ENCODE measurements at places on chromosomes 3 and 15.

DNA sequence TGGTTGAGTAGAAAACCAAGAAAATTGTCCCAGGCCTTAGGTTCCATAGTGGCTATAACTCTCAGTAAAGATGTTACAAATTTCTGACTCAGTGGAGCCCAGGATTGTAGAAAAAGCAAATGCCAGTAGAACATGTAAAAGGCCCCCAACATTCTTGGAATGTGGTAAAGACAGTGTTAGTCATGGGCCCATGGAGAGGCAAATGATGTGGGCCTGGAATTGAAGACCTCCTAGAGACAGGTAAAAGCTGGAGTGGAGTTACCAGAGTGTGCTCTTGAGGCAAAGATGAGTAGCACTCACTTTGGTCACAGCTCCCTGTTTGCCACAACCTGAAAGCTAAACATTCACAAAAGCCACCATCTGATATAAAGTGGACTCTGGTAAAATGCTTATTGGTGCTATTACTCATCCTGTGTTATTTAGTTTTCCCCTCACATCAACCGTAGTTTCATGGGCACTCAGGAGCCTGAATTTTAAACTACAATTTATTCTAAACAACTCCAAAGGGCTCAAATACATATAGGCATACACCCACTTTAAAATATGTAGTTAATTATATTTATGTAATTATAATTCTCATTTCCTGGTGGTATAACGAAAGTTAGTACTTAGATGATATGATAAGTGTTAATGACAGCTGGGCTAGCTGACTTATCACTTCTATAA, 359.6 kb upstream of the NECTIN3 start:
- no peak for DNase-seq

DNA sequence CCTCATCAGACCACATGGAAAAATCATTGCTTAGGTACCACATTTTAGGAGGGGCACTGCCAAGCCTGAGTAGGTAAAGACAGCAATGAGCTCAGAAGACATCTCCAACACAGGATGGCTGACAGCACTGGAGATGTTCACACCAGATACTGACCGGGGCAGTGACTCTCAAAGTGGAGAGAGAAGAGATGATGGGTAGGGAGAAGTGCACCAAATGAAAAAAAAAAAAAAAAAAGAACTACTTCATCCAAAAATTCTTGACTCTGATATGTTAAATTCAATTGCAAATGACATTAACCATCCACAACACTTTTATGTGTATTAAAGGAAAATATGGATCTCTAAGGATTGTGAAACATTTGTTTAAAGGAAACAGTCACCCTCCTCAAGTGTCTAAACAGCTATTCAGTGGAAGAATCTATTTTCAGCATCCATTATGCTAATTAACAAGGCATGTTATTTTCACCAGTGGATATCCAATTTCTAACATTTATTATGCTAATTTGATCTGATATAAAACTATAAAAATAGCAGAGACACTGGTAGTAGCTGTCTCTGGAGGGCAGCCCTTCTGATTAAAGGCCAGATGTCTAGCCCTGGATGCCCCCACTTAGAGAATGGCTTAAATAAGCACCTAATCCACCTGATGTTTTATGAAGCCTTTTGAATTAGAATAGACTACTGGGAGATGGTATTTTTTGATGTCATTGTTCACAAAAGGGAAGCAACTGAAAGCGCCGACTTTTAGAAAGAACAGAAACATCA, 48.2 kb upstream of the VGLL4 start:
- peak; percentile 46 for DNase-seq

- DNase-seq = no peak
These were observed 35.4 kb downstream of the SEMA5B start for GRCh38 chr3:122992133-122992532.

DNA sequence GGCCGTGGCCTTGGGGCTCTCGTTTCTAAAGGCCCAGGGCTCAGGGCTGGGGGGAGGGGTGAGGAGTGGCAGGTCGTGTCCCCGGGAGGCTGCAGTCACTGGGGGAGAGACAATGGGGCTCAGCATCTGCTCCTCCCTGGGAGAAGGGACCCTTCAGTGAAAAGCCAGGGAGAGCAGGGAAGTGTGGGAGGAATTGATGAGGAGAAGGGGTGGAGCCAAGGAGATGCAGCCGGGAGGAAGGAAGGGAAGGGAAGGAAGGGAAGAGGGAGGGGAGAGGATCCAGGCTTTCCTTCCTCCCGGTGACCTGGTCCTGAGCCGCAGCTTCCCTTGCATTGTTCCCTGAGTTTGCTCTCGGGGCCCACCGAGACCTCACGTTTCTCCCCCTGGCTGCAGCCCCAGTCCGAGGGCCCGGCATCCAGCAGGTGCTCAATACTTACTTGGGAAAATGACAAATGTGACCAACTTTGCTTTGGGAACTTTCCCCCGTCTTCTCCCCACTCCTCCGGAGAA, 1.4 kb upstream of the ZNF710 start:
- no peak for DNase-seq

DNA sequence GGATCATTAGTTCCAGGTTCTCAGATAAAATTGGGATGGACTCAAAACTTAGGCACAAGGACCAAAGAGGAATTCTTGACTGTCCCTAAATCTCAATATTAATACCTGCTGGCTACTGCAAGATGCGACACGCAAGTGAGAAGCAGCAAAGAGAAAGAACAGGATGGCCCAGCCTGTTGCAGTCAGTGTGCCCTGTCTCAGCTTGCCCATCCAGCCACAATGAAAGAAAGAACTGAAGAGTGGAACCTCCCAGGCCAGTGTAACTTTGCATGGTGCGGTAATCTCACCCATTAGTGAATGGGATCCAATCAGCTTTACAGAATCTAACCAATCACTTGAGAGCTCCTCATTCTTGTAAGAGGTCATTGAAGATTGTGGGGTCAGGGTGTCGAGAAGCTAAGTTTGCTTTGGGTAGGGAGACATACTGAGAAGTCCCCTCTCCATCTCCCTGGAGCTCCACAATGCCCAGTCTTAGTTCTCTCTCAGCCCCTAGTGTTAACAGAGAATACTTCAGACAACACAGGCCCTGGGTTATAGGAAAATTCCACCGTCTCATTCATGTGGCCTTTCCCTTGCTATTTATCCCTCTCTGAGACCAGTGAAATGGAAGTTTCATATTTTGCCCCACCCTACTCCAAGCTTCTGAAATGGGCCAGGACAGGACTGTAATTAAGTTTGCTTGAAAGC, 3.2 kb upstream of the SLC9A9 start:
- DNase-seq = no peak

DNA sequence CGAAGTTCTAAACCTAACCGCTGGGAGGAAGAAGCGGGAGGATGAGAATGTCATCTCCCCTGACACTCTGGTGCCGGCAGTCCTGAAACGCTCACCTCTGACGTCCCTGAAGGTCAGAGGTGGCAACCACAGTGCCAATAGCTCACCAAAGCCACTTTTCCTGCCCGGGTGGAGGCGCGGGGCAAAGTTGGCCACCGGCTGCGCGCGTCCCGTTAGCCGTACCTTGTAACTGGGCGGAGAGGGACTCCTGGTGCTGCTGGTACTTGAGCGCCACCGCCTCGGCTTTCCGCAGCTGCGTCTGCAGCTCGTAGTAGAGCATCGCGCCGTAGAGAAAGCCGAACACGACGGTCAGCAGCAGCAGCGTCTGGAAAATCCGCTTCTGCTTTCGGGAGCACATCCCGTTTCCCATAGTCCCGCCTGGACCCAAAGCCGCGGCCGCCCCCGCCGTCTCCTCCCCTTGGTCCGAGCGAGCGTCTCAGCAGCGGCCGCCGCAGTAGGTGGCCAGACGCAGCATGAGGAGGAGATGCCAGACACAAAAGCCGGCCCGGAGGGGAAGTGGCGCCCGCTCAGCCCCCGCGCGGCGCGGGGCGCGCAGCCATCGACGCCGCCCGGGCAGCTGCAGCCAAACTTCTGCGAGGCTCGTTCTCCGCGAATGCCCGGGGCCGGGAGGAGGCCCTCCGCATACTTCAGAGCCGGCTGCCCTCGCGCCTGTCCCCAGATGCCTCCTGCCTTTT, 680 bp downstream of the GOLIM4 start:
- peak; percentile 61 for DNase-seq

DNA sequence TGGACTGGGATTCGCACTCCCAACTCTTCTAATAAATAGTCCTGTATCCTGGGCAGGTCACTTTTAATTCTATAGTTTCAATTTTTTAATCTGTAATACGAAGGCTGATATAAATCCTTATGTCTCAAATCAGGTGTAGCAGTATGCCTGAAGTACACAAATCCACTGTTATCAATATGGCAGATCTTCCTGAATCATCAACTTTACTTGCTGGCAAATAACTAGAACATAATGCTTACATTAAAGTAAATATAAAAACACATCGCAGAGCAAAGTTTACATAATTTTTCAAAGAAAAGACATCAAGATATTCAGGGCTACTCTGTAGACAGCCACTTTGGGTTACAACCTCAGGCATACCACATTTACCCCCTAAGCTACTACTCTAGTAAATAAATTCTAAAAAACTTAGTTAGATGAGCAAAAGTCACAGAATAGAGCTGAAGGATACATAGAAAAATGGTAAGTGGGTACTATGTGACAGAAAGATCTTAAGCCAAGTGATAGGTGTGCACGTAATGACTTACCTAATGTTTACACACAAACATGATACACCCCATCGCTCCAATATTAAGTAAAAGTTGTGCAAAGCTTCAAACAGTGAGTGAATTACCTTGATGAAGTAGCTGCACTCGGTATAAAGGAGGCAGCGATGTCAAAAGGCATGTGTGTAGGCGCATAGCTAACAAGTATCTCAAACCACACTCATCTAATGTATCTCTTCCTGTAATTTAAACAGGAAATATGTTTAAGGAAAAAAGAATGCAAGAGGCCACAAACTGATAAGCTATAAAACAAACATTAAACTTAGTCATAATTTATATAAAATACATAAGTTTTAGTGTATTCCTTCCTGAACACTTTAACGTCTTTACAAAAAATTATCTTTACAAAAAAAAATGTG, 127.9 kb downstream of the DMXL2 start:
- DNase-seq = no peak

- DNase-seq = no peak
These were observed 222.8 kb downstream of the FOXP1 start for GRCh38 chr3:71360764-71361163.

GRCh38 chr15:88610701-88611231, 10.4 kb upstream of the AEN start:
- DNase-seq = no peak

DNA sequence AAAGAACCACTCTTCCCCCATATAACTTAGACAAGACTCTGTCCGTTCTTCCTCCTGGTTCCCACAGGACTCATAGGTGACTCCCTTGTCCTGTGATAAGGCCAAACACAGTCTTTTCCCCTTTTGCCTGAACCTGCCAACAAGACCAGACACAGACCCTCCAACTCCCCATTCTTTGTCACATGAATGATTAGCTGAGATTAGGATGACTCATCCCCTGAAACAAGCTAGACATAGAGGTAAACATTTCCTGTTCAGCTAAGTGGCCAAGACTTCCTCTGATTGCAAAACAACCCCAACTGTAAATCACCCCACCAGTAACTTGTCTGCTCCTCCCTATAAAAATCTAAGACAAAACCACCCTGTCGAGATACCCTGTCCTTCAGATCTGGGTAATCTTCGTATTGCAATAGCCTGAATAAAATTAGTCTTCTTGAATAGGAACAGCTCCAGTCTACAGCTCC, 11.4 kb upstream of the HTR3E start:
- no peak for DNase-seq

DNA sequence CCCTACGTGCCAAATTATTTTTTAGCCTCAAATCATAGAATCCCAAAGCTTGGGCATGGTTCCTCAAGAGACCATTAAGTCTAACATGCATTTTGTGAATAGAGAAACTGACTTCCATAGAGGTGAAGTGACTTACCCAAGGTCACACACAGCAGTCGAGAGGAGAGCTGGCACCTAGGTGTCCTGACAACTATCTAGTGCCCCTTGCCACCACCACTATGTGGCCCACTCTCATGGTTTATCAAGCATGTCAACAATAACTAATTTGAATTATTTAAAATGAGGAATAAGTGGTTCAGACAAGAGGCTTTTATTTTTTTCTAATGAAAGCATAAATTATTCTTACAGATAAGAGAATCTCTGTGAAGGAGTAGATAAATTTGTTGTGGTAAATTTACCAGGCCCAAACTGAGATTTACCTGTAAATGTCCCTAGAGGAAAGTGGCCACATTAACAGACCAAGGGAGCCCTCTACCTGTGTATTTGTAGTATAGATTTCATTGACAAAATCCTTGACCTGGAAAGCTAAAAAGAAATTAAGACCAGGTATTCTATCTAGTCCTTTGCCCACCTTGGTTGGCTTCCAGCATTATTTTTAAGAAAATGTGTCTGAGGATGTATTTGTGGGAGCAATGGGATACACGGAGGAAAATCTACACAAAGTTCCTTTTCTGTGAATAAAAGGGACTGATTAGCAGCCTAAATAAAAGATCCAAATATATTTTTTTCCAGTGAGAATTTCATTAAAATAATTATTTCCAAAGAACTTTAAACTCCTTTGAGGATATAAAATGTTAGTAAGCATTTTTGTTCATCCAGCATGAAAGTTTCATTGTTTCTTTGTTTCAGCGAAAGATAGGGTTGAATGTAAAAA, 49.1 kb downstream of the IQCH start:
- DNase-seq = peak; percentile 6

DNA sequence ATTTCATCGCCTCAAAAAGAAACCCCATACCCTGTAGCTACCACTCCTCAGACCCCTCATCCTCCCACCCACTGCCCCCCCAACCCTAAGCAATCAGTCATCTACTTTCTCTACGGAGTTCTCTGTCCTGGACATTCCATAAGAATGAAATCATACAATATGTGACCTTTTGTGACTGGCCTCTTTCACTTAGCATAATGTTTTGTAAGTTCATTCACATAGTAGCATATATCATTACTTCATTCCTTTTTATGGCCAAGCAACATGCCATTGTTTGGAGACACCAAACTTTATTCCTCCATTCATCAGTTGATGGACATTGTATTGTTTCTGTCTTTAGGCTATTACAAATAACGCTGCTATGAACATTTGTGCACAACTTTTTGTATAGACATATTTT, 64.2 kb downstream of the TNIK start:
- DNase-seq = no peak

DNA sequence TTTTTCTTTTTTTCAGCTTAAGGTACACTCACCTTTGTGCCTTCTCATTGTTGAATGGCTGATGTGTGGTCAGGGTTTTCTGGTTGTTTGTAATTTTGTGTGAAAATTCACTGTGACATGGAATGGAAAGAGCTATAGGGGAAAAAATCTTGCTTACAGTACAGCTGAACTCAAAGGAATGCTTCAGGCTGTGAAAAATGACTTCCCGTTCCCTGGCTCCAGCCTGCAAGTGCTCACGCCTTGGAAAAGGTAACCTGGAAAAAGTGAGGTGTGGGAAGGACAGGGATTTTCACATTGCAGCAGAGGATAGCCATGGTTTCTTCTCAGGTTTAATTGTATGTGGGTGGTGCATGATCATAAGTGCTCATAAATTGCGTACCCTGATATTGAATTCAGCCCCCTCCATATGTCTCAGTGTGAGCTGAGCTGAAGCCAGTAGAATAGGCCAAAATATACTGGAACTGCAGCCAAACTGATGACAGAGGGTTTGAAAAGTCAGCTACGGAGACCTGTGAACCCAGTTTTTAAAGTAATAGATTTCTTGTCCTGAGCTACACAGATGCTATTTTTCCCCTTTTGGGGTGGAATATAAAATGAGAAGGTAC, 228.7 kb upstream of the RASGRP1 start:
- DNase-seq = no peak
